ENCODE measurements at places on chromosomes 7 and 10. TPM values are rescaled to one million over a fixed set of nuclear protein-coding genes. Genes with fewer than 3 reads are reported as not detected.

DNA sequence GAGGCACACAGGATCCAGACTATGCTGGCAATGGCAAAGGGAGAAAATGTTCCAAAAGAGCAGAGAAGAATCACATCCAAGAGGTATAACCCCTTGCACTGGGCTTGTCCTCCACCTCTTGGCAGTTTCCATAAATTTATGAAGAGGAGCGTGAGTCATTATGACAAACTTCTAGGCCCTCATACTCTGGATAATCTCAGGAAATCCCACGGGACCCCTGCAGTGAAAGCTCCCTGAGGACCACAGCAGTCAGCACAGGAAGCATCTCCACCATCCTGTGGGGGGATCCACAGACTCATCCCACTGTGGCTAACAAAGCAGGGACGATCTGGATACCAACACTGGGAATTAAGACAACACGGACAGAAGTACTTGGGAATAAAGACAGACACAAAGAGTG is 30.3 kb upstream of the GPAM start:
- H3K27me3 ChIP-seq: no peaks in the 10 kb centered on the region
- H3K36me3 ChIP-seq: peaks cover 34% of the 10 kb centered on the region
- no peak overlapping the region for H3K4me3 ChIP-seq
- peaks cover 83% of the 10 kb centered on the region for H3K4me1 ChIP-seq
- no peak overlapping the region for H3K27ac ChIP-seq
- no peak for DNase-seq

Gene PON2
- total RNA-seq: 202 TPM

DNA sequence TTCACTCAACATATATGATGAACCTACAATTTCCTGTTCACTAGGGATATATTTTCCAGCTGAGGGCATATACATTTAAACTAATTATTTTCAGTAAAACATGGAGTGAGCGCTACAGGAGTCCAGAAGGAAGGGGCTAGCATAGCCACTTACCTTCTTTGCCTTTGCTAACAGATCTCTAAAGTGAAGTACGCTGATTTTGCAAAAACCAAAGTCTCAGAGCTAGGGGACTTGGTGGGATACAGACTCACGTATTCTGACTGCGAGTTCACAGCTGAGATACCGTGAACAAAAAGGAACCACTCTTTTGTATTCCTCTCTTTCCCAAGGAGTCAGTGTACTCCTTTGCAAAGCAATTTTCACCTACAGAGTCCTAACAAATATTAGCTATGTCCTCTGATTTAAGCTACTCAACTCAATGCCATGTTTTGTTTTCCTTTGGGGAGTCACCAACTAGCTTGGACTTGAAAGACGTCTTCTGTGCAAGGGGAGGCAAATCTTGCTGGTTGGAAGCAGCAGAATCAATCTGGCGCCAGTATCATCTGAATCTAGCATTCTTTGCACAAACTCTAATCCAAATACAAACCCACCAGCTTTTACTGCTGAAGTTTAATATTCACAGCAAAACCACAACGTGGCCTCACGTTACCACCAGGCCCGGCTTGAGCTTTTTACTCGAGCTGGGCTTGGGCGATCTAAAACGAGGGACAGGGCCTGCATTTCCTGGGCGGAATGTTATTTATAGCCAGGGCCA is 657 bp downstream of the CDNF start:
- peaks cover 17% of the 10 kb centered on the region for H3K4me1 ChIP-seq
- peak overlapping the region; percentile 65 for H3K4me3 ChIP-seq
- no peaks in the 10 kb centered on the region for H3K27me3 ChIP-seq
- H3K36me3 ChIP-seq: peaks cover 5% of the 10 kb centered on the region

DNA sequence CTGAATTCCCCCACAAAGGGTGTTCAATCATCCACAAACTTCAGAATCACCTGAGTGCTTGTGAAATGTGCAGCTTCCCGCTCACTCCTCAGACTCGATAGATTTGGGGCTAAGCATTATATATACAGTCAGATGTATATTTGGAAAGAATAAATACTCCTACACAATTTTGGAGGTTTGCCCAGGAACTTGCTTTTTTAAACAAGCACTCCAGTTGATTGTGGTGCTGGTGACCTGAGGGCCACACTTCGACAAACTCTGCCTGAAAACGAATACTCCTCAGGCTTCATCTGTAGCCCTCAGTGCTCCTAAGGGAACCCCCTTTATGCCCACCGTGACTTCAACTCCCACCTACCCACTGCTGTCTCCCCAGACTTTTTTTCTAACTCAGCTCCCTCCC is 211.6 kb downstream of the INHBA start:
- H3K4me3 ChIP-seq: no peak overlapping the region
- no peaks in the 10 kb centered on the region for H3K27me3 ChIP-seq
- no peaks in the 10 kb centered on the region for H3K36me3 ChIP-seq
- DNase-seq: no peak

GRCh38 chr10:114654822-114655575 is 3.1 kb downstream of the ABLIM1 start:
- no peaks in the 10 kb centered on the region for H3K27me3 ChIP-seq
- H3K4me3 ChIP-seq: no peak overlapping the region
- H3K36me3 ChIP-seq: no peaks in the 10 kb centered on the region
- peaks cover 26% of the 10 kb centered on the region for H3K4me1 ChIP-seq

DNA sequence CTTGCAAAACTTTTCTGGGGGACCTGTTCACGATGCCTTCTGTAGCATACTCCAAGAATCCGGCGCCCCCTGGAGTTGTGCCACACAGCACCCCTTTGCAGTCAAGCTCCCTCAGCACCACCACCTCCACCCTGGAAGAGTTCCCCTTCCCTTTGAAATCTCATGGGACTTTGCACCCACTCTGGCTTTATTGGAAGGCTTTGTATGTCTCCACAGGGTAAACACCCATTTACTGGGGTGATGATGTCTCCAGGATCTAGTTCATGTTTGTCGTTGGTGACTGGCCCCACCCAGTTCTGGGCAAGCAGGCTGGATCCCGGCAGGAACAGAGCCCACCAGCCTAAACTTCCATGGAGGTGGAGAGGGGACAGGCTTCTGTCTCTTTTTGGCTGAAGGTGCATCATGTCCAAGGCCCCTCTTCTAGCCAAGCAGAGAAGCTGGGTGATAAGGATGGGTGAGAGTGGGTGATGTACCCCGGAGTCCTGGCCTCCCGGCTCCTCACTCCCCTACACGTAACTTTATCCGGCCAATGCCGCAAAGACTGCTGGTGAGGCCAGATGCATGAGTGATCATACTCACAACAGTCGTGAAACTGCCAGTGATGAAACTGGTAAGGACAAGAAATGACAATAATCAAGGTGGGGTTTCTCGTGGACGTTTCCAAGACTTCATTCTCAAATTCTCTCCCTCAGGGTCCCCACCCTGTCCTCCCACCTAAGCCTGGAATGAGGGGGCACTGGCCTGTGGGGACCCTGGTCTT is 695 bp upstream of the CLDN4 start:
- H3K36me3 ChIP-seq: no peaks in the 10 kb centered on the region
- H3K4me3 ChIP-seq: peak overlapping the region; percentile 70
- DNase-seq: peak; percentile 86
- H3K27ac ChIP-seq: peak overlapping the region; percentile 55

- no peak overlapping the region for H3K27ac ChIP-seq
- no peaks in the 10 kb centered on the region for H3K27me3 ChIP-seq
- peaks cover 6% of the 10 kb centered on the region for H3K36me3 ChIP-seq
- H3K4me1 ChIP-seq: no peaks in the 10 kb centered on the region
- no peak for DNase-seq
These were observed 103.9 kb downstream of the CDK6 start for GRCh38 chr7:92732316-92733036.
